ENCODE measurements at places on chromosomes 11 and 22. TPM values are rescaled to one million over a fixed set of nuclear protein-coding genes. Genes with fewer than 3 reads are reported as not detected.
A peak's percentile ranks its signal among the peaks of the same experiment; 100 is the strongest.

Gene LINC01488
- total RNA-seq, result not detected

Gene NRIP3
- total RNA-seq, result not detected

DNA sequence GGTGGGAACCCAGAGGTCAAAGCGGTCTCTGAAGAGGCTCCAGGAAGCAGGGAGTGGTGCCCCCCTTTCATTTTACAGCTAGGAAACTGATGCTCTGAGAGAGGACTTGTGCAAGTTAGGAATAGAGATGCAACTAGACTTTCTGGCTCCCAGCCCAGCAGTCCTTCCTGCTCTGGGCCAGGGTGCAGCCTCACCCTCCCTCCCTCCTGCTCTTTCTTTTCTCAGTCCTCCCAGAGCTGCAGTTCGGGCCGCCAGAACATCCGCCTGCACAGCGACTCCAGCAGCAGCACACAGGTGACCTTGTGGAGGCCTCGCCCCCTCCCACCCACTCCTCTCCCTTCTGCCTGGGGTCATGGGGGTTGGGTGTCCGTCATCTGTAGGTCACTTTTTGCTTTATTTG is 51.5 kb downstream of the LHFPL7 start:
- no peaks in the 10 kb centered on the region for H3K4me1 ChIP-seq

DNA sequence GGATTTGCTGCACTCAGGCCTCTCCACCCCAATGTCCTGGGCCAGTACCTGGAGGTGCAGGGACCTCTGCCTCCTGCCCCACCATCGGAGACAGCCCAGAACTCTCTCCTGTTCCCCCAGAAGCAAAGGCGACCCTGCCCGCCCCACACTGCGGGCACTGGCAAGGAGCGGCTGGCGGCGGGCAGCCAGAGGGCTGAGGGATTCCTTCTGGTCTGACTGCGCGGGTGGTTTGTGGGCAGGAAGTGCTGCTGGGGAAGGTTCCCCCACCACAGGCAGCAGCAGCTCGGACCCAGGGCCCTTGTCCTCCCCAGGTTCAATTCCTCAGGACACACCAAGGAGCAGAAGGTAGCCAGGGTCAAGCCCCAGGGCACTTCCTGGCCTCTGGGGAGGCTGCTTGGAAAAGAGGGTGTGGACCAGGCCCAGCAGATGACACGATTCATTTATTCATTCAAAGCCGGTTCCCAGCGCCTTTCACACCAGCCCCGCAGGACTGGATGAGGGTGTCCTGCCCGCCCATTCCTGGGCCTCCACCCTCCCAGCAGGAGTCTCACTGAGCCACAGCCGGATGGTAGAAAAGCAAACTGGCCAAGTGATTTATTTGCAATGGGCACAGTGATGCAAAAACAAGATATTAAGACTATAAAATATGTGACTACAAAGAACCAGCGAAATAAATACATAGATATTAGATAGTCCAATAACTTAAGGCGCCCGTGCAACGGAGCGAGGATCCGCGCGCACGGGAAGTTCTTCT is 1.2 kb downstream of the PHLDA2 start:
- H3K27me3 ChIP-seq, result peaks cover 23% of the 10 kb centered on the region
- no peak overlapping the region for H3K27ac ChIP-seq
- H3K4me1 ChIP-seq, result peaks cover 15% of the 10 kb centered on the region
- H3K36me3 ChIP-seq, result no peaks in the 10 kb centered on the region
- H3K4me3 ChIP-seq, result peak overlapping the region; percentile 59

DNA sequence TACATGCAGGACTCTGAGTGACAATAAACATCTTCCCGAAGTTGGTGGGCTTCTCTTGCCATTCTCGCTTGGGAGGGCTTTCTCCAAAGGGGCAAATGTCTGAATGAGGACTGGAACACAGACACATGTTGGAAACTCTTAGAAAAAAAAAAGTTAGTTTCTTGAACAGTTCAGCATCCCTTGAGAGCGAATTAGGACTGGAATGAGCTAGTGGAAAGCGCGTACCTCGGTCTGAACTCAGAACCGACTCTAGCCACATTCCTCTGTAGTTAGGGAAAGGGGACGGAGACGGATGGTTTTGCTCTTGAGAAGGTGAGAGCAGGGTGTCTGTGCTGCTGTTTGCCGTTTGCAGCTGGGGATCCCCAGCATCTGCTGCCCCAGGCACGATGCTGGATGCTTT is 517.3 kb downstream of the TBC1D22A start:
- DNase-seq, result no peak
- no peak overlapping the region for H3K27ac ChIP-seq
- H3K36me3 ChIP-seq, result no peaks in the 10 kb centered on the region

DNA sequence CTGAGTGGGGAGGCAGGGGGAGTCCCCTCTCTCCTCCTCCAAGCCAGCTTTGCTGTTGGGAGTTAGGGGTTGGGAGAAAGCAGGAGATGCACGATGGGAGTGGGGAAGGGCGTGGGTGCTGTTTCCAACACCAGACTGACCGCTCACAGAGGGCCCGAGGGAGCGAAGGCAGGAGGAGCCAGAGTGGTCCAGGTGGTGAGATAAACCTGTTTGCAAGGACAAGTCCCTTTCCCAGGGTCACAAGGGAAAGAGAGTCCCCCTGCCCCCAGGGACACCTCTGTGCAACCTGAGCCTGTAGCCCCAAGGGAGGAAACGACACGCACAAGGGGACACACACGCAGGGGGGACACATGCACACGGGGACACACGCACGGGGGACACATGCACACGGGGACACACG is 42.2 kb downstream of the WNT11 start:
- DNase-seq, result no peak
- no peaks in the 10 kb centered on the region for H3K36me3 ChIP-seq
- no peak overlapping the region for H3K27ac ChIP-seq
- no peak overlapping the region for H3K4me3 ChIP-seq

GRCh38 chr11:114148013-114148382 is 88.5 kb downstream of the ZBTB16 start:
- peaks cover 34% of the 10 kb centered on the region for H3K4me1 ChIP-seq
- peaks cover 2% of the 10 kb centered on the region for H3K27me3 ChIP-seq
- H3K4me3 ChIP-seq, result no peak overlapping the region
- DNase-seq, result no peak

DNA sequence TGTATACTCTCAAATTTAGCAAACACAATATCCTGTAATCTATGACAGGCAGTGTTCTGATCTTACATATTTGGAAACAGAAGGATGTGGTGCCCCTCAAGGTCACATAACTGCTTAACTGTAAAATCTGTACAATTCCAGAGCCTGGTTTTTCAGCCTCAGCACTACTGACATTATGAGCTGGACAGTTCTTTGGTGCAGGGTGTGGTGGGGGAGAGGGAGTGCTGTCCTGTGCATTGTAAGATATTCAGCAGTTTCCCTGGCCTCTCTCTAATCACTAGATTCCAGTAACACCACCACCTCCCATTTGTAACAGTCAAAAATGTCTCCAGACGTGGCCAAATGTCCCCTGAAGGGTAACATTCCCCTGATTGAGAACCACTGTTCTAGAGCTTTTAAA is 1.8 kb upstream of the OR5B21 start:
- H3K27me3 ChIP-seq, result no peaks in the 10 kb centered on the region
- no peaks in the 10 kb centered on the region for H3K36me3 ChIP-seq
- DNase-seq, result no peak
- H3K4me1 ChIP-seq, result peaks cover 26% of the 10 kb centered on the region
- H3K4me3 ChIP-seq, result no peak overlapping the region

Data from activated B cell treated with CpG ODN at 0.5 μM for 24 hours (primary cell).